ENCODE measurements at places on chromosomes 1 and 21.
A peak's percentile ranks its signal among the peaks of the same experiment; 100 is the strongest.

DNA sequence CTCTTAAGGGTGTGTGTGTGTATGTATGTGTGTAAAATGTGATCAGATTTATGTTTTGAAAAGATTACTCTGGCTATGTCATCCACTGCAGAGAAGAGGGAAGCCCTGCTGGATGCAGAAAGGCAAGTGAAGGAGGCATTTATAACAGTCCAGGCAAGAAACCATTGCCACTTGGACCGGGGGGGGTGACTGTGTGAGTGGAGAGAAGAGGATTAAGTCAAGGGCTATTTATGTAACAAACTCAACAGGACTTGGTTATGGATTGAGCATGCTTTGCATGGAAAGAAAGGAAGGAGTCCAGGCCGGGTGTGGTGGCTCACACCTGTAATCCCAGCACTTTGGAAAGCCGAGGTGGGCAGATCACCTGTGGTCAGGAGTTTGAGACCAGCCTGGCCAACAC, 143.0 kb downstream of the URB2 start:
- no peak for DNase-seq

DNA sequence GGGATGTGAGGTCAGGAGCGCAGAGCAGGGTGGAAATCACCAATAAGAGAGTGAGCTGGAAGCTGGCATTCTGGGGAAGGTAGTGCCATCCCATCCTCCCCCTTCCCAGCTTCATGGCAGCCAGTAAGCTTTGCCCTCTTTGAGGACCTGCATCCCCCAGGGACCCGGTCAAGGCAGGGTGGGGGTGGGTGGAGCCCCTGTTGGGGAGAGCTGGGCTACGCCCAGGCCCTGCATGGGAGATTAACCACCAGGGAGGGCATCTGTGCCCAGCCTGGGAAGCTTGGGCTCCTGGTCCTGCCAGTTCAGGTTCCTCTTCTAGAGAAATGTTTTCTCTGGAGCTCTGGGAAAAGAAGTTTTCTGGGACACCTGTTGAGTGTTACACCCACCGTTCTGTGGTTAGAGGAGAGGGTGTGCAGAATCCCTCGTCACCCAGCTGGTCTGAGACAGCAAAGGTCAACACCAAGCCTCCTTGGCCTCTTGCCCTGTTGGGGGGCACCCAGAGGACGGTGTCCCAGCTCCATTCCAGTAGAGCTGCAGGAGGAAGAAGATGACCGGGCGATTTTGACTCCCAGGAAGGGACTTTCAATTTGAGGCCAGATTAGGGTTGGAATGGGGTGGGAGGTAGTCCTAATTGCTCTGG, 30.1 kb upstream of the TENT5C start:
- DNase-seq, result no peak

- peak; percentile 62 for DNase-seq
These were observed 31.6 kb downstream of the AGT start for GRCh38 chr1:230682274-230682673.

DNA sequence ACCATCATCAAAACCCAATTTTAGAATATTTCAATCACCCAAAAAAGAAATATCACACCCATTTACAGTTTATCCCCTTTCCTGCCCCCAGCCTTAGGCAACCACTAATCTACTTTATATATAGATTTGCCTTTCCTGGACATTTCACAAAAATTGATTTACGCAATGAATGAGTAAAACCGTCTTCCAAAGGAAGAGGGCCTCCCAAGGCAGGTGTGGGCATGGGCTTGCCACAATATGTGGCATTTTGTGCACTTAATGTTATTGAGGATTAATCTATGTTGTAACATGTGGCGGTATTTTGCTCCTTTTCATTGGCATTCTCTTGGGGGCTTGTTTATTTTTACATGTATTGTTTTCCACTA, 11.8 kb upstream of the BMP8B start:
- no peak for DNase-seq

DNA sequence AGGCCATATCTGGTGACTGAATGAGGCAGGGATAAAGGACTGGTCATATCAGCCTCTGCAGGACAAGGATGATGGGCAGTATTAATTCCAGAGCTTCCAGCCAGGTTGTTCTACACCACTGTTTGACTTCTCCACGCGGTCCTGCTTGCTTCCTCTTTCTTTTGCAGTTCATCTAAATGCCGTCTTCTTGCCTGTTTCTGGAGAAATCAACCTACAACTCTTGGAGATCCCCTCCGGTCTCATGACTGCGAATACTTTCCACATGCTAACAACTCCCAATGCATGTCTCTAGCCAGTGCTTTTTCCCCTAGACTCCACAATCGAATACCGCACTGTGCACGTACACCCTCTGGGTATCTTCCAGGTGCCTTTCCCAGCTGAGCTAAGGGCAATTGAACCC, 14.1 kb upstream of the TIAM1 start:
- no peak for DNase-seq

DNA sequence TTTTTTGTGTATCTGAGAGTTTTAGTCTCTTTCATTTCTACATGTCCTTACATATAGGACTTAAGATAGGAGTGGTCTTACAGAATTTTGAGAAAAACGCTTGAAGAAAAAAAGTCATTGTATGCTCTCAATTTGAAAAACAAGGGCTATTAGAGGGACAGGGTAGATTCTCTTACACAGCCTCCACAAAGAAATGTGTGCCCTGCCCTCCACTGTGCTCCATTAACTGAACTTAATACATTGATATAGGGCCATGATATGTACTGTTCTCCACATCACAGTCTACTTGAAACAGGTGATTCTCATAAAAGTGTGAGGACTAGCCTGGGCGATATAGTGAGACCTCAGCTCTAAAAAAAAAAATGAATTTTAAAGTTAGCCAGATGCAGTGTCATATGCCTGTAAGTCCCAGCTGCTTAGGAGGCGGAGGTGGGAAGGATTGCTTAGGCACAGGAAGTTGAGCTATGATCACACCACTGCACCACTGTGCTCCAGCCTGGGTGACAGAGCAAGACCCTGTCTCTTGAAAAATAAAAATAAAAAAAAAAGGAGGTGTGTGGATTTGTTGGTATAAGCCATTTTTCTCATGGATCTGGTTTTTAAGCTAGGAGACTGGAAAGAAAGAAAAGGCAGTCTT, 77.0 kb downstream of the HMCN1 start:
- DNase-seq, result no peak

DNA sequence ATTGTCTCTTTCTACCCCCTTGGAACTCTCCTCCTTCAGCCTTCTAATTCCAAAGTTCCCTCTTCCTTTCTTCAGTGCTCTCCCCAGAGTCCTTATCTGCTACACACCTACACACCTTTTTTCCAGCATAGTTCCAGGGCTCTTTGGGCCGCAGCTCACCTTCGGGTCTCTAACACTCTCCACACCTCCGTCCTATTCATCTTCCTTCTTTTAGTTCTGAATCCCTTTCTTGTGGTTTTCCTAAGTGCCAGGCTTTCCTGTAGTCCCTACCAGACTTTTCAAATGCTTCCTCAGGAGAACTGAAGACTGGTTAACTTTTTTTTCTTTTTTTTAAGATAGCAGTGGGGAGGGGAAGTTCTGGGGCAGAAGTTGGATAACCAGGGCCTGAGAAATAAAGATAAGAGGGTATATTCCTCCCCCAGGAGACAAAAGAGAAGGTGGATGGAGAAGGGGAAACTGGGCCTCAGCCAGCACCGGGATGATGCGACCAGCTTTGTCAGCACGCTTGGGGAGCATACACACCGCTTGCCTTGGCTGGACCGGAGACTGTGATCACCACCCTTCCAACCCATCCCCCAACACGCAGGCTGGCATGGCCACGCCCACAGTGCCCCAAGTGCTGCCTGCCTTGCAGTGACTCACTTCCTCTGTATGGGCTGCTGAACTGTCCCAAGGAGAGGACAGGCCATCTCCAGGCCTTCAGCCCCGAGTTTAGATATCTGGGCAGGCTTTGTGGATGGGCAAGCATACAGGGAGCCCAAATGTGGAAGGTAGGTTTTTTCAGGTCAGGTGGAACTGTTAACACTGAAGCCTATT, 2.5 kb upstream of the CERS2 start:
- no peak for DNase-seq

- DNase-seq, result no peak
These were observed 501.3 kb downstream of the OMA1 start for GRCh38 chr1:58045094-58045705.

- peak; percentile 61 for DNase-seq
These were observed 1.0 kb downstream of the PLEKHG5 start for GRCh38 chr1:6490181-6491080.

- DNase-seq, result peak; percentile 77
These were observed 113.5 kb downstream of the MAP3K21 start for GRCh38 chr1:233440951-233441401.

GRCh38 chr1:45557422-45557944, 6.9 kb downstream of the AKR1A1 start:
- peak; percentile 15 for DNase-seq

DNA sequence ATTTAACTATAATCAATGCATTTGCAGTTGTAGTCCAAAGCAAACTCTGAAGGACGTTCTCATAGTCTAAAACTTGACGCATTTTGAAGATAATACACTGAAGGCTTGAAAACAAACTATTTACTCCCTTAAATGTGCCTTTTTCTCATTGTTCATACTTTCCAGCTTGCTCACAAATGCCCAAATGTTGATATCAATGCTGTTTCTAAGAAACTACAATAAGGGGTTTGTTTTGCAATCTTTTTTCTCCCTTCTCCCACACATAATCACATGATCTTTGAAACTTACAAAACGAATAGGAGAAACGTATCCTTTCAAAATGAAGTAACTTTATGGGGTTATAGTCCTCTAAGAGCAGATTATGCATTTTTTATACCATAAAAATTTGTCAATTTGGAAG, 508.7 kb downstream of the DPYD start:
- DNase-seq, result no peak

GRCh38 chr1:45673956-45674355, 12.4 kb downstream of the GPBP1L1 start:
- no peak for DNase-seq

DNA sequence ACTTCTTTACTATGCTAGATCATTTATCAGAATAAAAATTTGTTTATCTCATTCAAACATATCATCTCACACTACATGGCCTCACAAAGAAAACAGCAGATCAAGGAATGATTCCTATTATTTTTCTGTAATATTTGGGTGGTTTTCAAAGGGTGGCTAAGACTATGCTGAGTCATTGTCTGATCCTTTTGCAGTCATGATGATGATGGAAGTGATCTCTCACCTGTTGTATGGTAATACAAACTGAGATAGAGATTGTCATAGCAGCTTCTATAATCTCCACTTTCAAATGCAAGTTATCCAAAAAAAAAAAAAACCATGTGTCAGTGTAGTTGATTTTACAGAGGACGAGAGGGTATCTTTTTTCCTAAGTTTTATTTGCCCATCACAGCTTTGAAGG, 37.2 kb upstream of the GBP5 start:
- no peak for DNase-seq

GRCh38 chr1:56227401-56227800, 352.0 kb downstream of the PLPP3 start:
- DNase-seq, result no peak

DNA sequence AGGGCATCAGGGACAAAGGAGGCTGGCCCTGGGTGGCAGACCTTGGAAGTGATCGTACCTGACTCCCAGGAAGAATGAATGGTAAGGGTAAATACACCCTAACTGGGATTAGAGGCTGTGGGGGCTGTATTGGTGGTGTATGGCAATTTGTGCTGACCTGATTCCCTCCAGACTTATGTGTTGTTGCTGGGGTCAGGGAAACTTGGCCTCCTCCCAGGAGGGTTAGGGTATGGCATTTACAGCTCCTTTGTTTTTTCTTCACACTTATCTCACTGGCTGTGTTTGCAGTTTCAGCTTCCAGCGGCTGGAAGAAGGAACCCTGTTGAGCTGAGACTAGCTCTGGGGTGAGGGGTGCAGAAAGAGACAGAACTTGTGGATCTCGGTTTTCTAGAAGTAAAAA, 8.2 kb downstream of the VANGL1 start:
- no peak for DNase-seq

DNA sequence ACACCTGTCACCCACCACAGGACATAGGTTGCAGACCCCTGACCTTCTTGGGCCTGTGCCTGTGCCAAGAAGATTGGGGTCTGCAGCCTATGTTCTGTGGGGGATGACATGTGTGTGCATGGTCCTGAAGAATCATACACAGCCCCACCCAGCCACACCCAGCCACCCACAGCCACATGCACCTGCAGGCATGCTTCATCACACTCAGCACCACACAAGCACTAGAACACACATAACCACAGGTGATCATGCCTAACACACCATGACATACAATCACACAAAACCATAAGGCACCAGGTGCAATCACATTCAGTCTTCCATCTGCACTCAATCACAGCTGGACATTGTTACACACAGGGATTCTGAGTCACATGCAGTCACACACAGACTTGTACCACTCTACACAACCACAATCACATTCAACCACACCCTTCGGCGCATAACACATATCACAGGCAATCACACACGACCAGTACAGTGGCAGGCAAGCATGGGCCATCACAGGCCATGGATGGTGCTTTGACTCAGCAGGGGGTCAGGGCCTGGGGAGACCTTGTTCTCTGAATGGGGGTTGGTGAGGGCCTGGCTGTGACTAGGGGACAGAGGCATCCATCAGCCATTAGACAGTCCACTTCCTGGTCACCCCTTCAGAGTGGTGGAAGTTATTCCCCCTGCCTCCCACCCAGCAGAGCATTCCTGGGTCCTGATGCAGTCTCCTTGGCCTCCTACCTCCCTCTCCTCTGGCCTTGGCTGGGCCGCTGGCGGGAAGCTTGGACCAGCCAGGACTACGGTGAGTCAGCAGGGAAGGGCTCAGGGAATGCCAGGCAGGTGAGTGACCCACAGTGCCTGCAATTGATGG, 44.3 kb upstream of the EPS8L3 start:
- DNase-seq, result no peak

DNA sequence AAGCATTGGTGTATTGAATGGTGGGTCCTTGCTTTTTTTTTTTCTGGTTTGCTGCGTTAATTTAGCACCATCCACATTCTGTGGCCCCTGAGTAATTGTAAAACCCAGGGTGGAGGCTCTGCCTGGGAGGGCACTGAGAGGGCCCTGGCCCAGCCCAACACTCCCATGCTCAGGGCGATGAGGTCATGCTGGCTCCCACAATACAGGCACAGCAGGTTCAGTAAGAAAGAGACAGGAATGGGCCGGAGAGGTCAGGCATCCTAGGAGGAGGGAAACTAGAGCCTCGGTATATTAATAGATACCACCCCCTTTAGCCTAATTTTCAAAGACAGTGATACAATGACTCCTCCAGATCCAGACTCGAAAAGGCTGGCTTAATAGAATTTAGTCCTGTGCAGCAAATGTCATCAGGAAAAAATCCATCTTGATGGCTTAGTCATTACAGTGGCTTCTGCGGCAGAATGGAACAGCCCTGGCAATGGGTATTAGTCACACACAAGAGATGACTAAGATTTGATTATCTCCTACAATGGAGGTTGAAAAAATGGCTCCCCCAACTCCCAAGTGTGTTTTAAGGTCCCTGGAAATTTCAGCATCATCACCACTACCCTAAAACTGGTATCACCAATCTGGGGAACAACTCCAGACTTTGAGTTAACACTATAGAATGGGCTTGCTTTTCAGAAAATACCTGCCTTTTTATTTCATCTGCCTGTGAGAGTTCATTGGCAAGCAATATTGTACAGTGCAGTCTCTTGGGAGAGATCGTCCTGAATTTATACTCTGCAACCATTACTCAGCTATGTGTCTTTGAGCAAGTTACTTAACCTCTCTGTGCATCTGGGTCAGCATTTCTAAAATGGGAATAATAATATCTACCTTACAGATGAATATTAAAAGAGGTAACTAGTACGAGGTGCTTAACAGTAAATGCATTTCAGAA, 43.9 kb upstream of the LYST start:
- DNase-seq, result peak; percentile 56

- no peak for DNase-seq
These were observed 437.9 kb downstream of the MATN1 start for GRCh38 chr1:30285501-30285932.

Data from NCI-H446 (cell line).